Activated CD4-positive, alpha-beta T cell treated with anti-CD3 and anti-CD28 coated beads for 48 hours (primary cell): ENCODE measurements at places on chromosomes 5 and 9.
A peak's percentile ranks its signal among the peaks of the same experiment; 100 is the strongest.

- no peak for DNase-seq
Observed at GRCh38 chr5:37071487-37071886, 177.7 kb downstream of the CPLANE1 start.

- no peak for DNase-seq
Observed at GRCh38 chr9:19938990-19939733, 150.3 kb upstream of the SLC24A2 start.

GRCh38 chr5:33883482-33883881 is 8.3 kb downstream of the ADAMTS12 start:
- no peak for DNase-seq

GRCh38 chr5:140205216-140205615 is 30.2 kb downstream of the CYSTM1 start:
- no peak for DNase-seq

GRCh38 chr5:32740651-32741050 is 29.5 kb downstream of the NPR3 start:
- DNase-seq, result no peak

DNA sequence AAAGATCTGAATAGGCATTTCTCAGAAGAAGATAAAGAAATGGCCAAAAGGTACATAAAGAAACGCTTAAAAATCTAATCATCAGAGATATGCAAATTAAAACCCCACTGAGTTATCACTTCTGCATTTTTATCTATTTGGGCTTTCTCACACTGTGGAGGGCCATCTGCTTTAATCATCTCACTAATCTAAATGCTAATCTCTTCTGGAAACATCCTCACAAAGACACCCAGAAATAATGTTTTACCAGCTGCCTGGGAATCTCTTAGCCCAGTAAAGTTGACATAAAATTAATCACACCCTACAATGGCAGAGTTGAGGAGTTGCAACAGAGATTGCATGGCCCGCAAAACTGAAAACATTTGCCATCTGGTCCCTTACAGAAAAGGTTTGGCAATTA is 407.9 kb upstream of the CYLC2 start:
- no peak for DNase-seq

- no peak for DNase-seq
Observed at GRCh38 chr9:114174557-114174875, 19.2 kb downstream of the COL27A1 start.

GRCh38 chr5:73030995-73031394 is 75.2 kb downstream of the FCHO2 start:
- DNase-seq, result no peak

DNA sequence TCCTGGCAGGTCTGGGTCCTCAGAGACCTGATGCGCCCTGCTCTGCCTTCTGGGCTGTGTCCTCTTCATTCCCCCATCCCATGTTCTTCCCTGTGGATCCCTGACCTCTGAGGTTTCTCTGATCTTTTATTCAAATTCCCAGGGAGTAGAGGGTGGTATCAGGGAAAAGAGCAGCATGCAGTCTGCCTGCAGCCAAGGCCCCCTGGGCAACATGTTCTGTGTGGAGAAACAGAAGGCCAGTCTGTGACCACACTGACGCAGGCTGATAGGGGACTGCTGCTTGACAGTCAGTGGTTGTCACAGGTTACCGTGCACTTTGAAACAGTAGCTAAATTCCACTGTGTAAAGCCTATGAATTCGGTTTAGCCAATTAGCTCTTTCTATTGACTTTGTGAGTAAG is 156.6 kb upstream of the IRX2 start:
- DNase-seq, result no peak

DNA sequence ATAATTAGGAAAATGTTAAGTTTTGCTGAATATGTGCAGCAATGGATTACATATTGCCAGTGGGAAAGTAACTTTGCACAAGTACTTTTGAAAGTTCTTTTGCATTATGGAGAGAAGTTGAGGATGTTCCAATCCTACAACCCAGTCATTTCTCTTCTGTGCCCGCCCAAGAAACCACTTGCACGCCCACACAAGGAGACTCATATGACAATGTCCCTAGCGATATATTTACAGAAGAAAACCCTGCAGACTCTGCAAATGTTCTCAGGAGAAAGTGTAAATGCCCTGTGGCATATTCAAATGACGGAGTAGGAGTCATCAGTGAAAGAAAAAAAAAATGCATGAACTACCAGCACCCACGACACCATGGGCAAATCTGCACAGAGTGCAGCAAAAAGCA is 356.5 kb downstream of the CTNND2 start:
- no peak for DNase-seq

GRCh38 chr9:113446323-113446740 is 17.2 kb upstream of the RGS3 start:
- peak; percentile 9 for DNase-seq

- DNase-seq, result no peak
Observed at GRCh38 chr5:78243091-78243490, 51.4 kb downstream of the AP3B1 start.

DNA sequence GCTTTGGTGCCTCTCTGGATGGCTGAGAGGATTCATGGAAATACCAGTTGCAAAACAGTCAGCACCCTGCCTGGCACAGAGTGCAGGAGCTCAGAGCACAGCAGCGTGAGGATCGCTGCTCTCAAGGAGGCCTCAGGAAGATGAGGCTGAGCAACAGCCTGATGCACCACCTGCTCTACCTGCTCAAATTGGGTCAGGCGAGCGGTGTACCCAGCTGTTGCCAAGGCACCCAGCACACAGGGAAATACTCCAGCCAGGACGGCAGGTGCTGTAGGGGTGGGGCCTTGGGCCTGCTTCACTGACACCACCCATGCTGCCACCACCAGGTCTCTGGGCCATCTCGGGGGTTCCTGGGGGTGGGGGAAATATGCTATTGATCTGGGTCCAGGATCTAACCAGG is 4.3 kb downstream of the EEIG1 start:
- peak; percentile 32 for DNase-seq

DNA sequence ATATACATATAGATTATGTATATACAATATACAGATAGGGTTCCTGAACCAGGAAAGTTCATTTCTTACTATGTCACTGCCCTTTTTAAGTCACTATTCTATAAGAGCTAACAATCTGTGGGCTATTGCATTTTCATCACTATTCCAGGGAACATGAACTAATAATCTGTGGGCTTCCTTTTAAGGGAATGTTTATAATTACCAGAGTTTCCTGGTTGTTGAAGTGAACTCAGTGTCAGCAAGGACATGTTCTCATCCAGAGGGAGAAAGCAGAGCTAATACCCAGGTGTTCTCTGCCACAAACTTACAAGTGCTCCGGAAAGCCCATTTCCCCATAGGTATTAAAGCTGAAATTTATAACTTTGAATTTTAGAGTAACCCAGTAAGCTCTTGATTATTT is 69.6 kb downstream of the CWC27 start:
- no peak for DNase-seq

- DNase-seq, result no peak
Observed at GRCh38 chr9:35907711-35908503, 1.4 kb upstream of the SPAAR start.

GRCh38 chr9:98438666-98439065 is 183.2 kb upstream of the TBC1D2 start:
- no peak for DNase-seq

DNA sequence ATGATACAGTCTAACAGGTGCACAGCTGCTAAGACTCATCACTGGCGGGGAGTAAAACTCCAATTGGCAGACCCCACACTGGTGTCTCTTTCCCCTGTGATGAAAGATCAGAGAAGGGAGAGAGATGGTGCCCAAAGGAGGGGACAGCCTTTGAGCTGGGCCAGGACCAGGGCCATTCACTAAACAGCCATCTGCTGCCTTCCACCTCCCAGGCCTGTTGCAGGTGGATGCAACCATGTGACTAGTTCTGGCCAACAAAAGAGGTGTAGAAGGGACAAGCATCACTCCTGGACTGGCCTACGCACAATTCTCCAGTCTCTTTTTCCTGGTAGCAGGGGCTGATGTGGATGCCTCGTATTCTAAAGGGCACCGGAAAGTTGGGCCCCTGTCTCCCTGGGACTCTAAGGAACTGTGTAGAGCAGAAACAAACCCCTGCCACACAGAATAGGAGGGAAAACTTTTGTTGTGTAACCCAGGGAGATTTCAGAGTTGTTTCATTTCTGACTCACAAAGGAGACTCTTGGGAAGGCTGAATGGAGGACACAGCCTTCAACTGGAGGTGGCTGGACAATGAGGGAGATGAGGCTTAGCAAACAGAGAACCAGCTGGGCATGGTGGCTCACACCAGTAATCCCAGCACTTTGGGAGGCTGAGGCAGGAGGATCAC is 26.9 kb downstream of the TNIP1 start:
- DNase-seq, result no peak

- no peak for DNase-seq
Observed at GRCh38 chr9:105148328-105149006, 96.0 kb upstream of the SLC44A1 start.

DNA sequence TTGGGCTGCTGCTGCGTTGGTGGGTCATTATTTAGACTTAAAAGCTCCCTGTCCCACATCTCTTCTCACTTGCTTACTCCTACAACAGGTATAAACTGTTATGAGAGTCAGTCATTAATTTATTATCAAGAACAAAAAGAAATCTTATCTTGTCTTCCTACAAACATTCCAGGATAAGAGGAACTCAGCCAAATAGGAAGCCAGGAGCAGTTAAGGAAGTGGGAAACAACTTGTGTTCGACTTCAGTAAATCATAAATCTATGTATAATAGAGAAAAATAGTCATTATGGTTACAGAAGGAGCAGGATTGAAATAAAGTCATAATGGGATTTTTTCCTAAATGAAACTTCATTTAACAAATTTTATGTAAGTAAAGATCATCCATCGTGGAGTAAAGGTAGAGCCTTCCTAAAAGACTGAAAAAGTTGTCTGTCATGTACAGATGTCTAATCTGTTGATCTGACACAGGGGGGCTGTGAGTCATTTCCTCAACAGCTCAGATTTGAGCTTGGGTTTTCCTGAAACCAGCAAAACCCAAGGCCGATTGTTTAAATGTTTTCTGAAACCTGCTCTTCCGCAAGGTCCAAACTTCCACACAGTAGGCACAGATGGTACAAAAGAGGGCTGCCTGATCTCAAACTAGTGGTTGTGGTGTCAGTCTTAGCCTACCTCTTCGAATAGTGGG is 25.3 kb upstream of the LRRTM2 start:
- DNase-seq, result peak; percentile 35

GRCh38 chr9:121226175-121226574 is 24.5 kb upstream of the RAB14 start:
- no peak for DNase-seq

GRCh38 chr5:178428341-178429155 is 161.6 kb downstream of the COL23A1 start:
- DNase-seq, result no peak
